ENCODE measurements at places on chromosomes 2 and 18. TPM values are rescaled to one million over a fixed set of nuclear protein-coding genes. Genes with fewer than 3 reads are reported as not detected.

- H3K27ac ChIP-seq, result peak overlapping the region; percentile 1
- H3K36me3 ChIP-seq, result no peaks in the 10 kb centered on the region
- no peak overlapping the region for H3K4me3 ChIP-seq
- peak; percentile 77 for DNase-seq
- H3K27me3 ChIP-seq, result no peaks in the 10 kb centered on the region
- peaks cover 3% of the 10 kb centered on the region for H3K4me1 ChIP-seq
Observed at GRCh38 chr2:234251326-234252271, 201.1 kb downstream of the SPP2 start.

- H3K27me3 ChIP-seq, result no peaks in the 10 kb centered on the region
- no peak for DNase-seq
- no peak overlapping the region for H3K4me3 ChIP-seq
- H3K27ac ChIP-seq, result no peak overlapping the region
- no peaks in the 10 kb centered on the region for H3K36me3 ChIP-seq
- H3K4me1 ChIP-seq, result no peaks in the 10 kb centered on the region
Observed at GRCh38 chr2:56148825-56149224, 35.0 kb upstream of the CCDC85A start.

DNA sequence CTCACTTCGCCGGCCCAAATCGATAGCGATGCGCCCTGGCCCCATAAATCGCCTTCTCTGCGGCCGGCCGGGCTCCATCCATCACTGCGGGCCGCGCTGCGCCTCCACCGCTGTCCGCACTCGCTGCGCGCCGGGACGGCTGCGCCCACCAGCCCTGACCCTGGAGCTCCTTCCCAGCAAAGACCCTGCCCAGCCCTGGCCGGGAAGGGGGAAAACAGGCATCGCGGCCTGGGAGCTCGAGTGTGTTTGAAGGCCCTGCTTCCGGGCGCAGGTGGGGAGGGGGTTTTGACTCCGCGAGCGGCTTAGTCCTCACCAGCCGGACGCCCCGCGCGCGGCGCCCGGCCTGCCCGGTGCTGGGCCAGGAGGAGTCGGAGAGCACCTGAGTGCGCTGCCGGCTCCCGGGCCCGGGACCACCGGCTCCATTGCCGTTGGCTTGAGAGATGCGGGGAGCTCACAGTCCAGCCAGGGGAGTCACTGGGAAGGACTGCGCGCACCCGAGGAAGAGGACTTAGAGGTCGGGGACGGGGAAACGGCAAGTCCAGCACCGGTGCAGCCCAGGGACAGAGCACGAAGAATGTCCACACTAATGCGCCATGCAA is 1.1 kb downstream of the PAX8 start:
- peaks cover 24% of the 10 kb centered on the region for H3K4me1 ChIP-seq
- no peak for DNase-seq
- peaks cover 62% of the 10 kb centered on the region for H3K27me3 ChIP-seq
- no peak overlapping the region for H3K27ac ChIP-seq
- H3K4me3 ChIP-seq, result no peak overlapping the region

The ALPI gene
- not detected for total RNA-seq

DNA sequence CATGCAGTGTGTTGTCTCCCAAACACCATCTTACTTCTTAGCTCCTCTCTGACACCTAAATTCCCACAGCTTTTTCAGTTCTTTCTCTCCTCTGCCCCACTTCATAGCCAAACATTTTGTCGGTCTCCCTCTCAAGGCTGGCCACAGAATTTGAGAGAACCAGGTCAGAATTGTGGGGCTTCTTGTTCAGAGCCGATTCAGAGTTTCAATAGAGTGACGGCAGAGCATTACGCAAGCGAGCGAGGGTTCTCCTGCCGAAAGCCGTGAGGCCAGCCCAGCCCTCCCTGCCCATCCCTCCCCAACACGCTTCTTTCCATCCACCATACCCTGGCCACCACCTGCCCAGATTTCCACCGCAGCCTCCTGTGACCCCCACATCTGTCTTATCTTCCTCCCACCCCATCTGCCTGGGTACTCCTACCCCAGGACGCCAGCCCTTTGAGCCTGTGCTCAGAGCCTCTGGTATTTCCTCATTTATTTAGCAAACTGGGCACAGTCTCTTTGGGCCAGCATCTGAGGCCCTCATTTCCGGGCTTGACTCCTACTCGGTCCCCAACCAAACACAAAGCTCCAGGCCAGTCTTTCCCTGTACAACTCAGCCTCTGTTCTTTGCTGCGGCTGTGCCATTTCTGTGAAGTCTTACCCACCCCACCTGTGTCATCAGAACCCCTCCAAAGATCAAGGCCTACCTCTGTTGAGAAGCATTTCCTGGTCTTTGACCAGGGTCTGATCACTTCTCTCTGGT is 70.0 kb upstream of the MAP4K4 start:
- no peak overlapping the region for H3K4me3 ChIP-seq
- H3K4me1 ChIP-seq, result no peaks in the 10 kb centered on the region
- no peak overlapping the region for H3K27ac ChIP-seq
- H3K36me3 ChIP-seq, result no peaks in the 10 kb centered on the region
- no peak for DNase-seq

DNA sequence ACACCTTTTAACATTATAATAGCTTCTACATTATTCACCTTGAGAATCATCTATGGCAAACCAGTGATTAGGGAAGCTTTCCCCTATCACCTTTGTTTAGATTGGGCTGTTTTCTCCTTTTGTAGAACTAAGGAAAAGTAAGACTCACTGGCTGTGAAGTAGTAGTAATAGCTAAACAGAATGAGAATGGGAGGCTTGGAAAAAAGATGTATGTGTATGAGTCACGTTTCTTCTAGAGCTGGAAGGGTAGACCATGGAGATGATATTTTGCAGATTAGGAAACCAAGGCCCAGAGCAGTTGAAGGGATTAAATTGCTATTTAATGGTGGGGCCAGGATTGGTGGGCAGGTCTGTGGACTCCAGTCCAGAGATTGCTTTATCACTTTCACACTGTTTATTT is 214.5 kb downstream of the MCFD2 start:
- H3K27me3 ChIP-seq, result no peaks in the 10 kb centered on the region
- no peaks in the 10 kb centered on the region for H3K36me3 ChIP-seq
- no peaks in the 10 kb centered on the region for H3K4me1 ChIP-seq
- no peak for DNase-seq
- H3K4me3 ChIP-seq, result no peak overlapping the region
- no peak overlapping the region for H3K27ac ChIP-seq

DNA sequence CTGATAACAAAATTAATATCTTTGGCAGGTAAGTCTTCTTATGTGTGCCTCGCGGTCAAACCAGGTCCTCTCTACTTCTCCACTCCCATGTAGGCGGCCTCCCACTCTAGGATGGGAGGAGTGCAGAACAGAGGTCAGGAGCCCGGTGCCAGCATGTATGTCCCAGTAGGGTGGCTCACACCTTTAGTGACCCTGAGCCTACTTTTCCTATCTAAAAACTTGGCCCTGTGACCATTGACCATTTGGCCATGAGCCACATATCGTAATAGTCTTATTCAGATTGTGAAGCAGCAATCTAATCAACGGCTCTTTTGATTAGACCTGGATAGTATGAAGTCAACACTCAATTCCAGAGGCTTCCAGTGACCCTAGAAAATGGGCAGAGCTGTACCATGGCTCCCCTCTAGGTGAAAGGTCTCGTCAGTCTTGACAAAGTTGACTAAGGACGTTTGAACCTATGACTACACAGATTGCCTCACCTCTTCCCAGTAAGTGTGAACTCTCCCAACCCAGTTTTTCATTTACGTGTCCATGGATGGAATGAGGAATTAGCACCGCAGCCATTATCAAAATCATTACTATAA is 17.1 kb upstream of the FABP1 start:
- H3K4me3 ChIP-seq, result no peak overlapping the region
- H3K27ac ChIP-seq, result no peak overlapping the region
- no peaks in the 10 kb centered on the region for H3K36me3 ChIP-seq
- no peaks in the 10 kb centered on the region for H3K4me1 ChIP-seq
- no peak for DNase-seq

GRCh38 chr2:39435741-39436591 is 1.1 kb downstream of the MAP4K3 start:
- H3K4me1 ChIP-seq, result no peaks in the 10 kb centered on the region
- peak overlapping the region; percentile 99 for H3K27ac ChIP-seq
- DNase-seq, result no peak
- H3K27me3 ChIP-seq, result no peaks in the 10 kb centered on the region
- H3K4me3 ChIP-seq, result peak overlapping the region; percentile 97

DNA sequence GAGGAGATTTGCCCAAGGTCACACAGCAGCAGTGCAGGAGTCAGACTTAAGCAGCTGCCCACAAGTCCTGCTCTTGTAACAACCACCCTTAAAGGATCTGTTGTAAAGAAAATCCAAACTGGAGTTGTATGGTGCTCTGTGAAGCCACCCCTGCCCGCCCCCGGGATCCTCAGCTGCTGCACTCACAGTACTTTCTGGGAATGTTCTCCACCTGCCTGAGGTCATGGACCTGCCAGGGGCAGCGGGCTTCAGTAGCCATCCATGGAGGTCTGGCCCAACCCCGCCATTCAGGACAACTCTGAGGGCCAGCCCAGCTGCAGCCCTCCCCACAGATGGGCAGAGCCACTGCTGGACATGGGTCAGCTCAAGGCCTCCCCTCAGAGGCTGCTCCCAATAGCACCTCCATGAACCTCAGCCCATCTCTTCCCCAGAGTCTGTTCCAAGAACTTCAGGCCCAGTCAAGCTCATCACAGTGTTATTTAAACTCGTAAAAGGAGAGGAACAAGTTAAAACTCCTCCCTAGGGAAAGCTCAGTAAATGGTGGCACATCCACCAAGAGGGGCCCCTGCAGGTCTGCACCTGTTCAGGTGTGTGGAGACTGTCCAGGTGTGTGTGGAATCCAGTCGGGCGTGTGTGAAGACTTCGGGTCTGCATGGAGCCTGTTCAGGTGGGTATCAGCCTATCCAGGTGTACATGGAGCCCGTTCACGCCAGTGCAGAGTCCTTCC is 39.4 kb upstream of the GPC1 start:
- peak; percentile 60 for DNase-seq
- no peaks in the 10 kb centered on the region for H3K36me3 ChIP-seq
- H3K4me1 ChIP-seq, result no peaks in the 10 kb centered on the region
- no peak overlapping the region for H3K27ac ChIP-seq

DNA sequence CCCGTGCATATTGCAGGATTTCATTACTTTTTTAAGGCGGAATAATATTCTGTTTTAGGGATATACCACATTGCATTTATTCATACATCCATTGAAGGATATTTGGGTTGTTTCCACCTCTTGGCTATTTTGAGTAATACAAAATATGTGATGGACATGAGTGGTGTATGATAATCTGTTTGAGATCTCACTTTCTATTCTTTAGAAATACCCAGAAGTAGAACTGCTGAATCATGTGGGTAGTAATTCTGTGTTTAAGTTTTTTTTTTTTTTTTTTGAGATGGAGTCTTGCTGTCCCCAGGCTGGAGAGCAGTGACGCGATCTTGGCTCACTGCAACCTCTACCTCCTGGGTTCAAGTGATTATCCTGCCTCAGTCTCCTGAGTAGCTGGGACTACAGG is 201.4 kb downstream of the NYAP2 start:
- no peaks in the 10 kb centered on the region for H3K27me3 ChIP-seq
- no peaks in the 10 kb centered on the region for H3K36me3 ChIP-seq
- no peak overlapping the region for H3K27ac ChIP-seq

DNA sequence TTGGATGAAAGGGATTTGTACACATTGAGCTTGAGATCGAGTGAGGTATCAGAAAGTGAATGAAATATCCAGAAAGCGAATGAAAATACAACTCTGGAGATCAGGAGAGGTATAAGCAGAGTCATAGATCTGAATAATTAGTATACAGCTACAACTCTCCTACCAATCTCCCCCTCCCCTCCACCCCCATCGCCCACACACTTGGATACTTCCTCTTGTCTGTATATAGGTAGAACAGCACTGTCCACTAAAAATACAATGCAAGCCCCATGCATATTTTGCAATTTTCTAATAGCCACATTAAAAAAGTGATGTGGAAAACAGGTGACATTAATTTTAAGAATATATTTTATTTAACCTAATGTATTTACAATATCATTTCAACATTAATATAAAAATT is 23.7 kb upstream of the WIPF1 start:
- no peak overlapping the region for H3K27ac ChIP-seq
- DNase-seq, result no peak
- H3K4me3 ChIP-seq, result no peak overlapping the region
- H3K27me3 ChIP-seq, result no peaks in the 10 kb centered on the region
- peaks cover 37% of the 10 kb centered on the region for H3K4me1 ChIP-seq
